ENCODE measurements at places on chromosomes 3 and 15.

GRCh38 chr3:195118671-195119070 lies 152.3 kb downstream of the XXYLT1 start:
- no peak for DNase-seq

GRCh38 chr3:43962043-43962442 lies 271.3 kb downstream of the ABHD5 start:
- DNase-seq: no peak

GRCh38 chr3:185837414-185837813 lies 12.6 kb upstream of the IGF2BP2 start:
- DNase-seq: no peak

GRCh38 chr3:196207159-196207832 lies 3.9 kb downstream of the ZDHHC19 start:
- peak; percentile 30 for DNase-seq

DNA sequence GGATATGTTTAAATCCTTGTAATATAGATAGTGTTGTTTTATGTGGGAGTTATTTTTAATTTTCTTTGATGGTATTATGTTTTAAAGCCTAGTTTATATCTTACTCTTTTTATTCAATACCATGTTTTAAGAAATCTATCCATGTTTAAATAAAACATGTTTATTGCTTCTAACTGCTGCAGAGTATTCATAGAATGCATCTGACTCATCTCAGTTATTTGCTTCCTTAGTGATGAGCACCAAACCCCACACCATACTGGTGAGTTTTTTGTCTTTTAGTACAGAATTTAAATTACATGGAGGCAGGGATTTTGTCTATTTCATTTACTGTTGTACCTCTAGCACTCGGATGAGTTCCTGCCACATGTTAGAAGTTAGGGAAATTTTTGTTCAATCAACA lies 209.2 kb downstream of the NSUN3 start:
- DNase-seq: no peak

DNA sequence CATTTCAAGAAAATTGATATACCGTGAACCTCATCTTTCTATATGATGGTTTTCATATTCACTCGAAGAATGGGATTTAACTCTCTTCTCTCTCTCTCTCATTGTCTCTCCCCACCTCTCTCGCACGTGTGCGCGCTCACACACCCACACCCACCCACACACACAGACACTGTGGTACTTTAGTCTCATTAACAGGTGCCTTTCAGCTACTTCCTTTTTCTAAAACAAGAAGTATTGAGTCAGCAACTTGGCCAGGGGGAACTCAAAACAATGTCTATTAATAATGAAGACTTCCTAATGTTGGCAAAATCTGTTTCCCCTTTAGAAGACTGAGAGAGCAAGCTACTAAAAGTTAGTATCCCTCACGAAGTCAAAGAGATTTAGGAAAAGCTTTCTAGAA lies 150.7 kb downstream of the TMCO5A start:
- no peak for DNase-seq

- no peak for DNase-seq
Measured at GRCh38 chr3:158847452-158847821, 45.6 kb downstream of the MFSD1 start.

DNA sequence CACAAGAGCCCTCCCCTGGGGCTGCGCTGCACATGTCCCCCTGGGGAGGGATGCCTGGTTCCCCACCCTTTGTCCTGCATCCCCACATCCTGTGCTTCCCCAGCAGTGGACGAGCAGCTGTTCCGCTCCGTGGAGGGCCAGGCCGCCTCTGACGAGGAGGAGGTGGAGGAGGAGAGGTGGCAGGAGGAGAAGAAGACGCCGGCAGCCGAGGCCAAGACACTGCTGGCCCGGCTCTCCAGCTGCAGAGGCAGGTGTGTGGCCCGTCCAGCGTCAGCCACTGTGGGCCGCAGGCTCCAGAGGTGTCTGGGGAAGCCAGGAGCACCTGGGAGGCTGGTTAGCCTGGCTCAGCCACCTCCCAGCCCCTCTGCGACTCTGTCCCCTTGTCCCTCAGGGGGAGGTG lies 27.9 kb upstream of the GP9 start:
- DNase-seq: no peak

GRCh38 chr3:124557433-124558232 lies 172.6 kb upstream of the UMPS start:
- no peak for DNase-seq

- DNase-seq: no peak
Measured at GRCh38 chr3:153339065-153339464, 177.0 kb downstream of the RAP2B start.

GRCh38 chr3:152638707-152639450 lies 196.1 kb upstream of the P2RY1 start:
- no peak for DNase-seq

- no peak for DNase-seq
Measured at GRCh38 chr3:120324190-120324589, 25.0 kb downstream of the LRRC58 start.

DNA sequence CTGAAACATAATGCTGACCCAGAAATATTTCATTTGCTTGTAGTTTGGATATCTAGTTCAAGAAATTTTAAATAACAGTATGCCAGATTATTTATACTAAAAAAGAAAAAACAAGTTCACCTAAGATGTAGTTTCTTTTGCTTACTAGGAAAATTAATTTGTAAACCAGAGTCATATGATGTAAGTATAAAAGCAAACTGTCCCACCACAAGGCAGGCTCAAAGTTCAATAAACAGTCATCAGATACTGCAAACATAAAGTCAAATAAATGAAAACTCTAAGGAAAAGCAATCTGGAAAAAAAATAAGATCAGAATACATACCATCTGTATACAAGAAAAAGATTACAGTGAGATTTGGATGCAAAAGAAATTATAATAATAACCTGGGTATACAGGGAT lies 40.2 kb upstream of the WDR5B start:
- no peak for DNase-seq

- DNase-seq: no peak
Measured at GRCh38 chr3:120306519-120307455, 21.8 kb upstream of the GPR156 start.

DNA sequence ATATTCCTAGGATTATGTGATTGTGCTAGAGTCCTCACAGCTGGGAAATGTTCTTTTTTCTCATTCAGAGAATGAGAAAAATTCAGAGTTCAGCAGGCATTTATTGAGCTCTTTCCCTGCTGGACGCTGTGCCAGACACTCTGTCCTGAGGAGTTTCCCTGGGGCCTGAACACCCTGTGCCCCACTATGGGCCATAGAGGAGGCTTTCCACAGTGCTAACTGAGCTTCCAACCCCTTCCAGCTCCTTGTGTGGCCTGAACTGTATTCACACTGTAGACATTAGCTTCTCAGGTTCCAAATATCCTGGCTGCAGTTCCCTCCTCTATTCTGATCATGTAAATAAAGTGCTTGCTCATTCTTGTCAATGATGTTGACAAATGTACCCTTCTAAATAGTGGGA lies 10.0 kb downstream of the ABHD2 start:
- DNase-seq: no peak

DNA sequence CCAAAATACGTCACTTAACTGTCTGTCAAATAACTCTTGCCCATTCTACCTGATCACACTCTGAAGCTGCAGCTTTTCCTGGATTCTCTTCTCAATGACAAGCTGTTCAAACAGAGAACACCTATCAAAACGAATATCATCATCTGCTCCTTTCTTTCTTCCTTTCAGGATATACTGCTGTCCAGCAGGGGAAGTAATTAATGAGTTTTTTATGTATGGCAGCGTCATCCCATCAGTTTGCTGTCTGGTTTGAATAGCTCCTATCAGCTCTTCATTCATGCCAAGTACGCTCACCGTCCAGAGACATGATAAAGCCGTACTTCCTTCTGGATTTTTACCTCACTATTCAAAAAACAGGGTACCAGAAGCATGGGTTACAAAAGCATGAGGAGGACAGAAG lies at the start of gene CHRM5:
Gene CHRM5 (plus strand): TSS at position 274 of the 400 bp plus-strand sequence. CDS start 94,221 bp downstream, outside the sequence.
- no peak for DNase-seq

DNA sequence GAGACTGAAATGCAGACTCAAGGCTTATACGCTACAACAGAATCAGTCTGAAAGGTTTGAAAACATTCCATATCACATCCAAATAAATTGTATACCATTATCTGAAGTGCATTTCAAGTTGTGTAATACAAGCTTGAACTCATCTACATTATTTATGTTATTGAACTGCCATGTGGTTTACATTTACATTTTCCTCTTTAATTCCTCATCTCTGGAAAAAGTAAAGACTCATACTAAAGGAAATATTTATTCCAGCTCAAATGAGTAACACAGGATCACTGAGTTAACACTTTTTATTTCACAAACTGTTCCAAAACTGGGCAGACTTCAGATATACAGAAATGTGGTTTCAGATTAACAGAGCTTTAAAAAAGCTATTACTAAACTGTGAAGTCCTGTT lies 282.5 kb downstream of the ULK4 start:
- DNase-seq: no peak

DNA sequence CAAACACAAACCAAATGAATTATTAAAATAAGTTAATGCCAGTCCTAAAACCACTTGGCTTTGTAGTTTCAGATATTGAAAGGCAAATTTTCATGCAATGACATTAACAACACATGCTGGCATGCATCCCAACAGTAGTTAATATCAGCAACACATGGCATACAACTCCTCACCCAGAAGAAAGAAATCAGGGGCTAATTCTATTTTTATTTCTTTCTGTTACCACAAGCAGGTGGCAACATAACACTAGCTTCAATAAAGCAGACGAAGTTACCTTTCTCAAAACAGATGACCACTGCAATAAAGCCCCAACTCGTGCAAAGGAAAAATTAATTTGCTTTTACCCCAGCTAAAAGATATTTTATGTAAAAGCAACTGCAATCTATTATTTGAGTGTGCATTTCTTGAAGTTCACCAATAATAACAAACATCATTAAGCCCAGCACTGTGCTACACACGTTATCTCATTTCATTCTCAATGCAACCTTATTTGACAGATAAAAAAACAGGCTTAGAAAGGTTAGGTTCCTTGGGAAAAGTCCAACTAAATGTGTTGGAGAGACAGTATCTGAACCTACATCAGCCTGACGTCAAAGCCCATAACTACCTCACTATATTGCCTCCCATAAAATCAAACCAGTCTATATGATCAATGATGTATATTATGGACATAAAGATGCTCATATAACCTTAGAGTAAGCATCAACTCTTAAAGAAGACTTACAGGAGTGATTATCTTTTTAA lies 2.8 kb downstream of the TOP2B start:
- DNase-seq: no peak

DNA sequence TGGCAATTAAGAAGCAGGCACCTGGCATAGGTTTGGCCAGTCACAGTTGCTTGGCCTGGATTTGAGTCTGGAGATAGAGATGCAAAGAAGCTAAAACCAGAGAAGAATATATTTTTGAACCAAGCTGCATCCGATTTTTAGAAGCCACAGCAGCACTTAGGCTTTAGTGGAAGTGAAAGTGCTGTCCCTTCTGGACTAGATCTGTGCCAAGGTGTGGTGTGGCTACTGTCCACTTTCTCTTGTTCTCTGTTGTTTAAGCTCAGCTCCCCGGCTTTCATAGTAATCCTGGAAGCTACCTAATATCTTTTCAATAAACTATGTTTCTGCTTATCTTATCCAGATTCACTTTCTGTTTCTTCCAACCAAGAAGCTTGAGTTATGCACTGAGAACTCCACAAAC lies 183.4 kb upstream of the THRB start:
- no peak for DNase-seq

DNA sequence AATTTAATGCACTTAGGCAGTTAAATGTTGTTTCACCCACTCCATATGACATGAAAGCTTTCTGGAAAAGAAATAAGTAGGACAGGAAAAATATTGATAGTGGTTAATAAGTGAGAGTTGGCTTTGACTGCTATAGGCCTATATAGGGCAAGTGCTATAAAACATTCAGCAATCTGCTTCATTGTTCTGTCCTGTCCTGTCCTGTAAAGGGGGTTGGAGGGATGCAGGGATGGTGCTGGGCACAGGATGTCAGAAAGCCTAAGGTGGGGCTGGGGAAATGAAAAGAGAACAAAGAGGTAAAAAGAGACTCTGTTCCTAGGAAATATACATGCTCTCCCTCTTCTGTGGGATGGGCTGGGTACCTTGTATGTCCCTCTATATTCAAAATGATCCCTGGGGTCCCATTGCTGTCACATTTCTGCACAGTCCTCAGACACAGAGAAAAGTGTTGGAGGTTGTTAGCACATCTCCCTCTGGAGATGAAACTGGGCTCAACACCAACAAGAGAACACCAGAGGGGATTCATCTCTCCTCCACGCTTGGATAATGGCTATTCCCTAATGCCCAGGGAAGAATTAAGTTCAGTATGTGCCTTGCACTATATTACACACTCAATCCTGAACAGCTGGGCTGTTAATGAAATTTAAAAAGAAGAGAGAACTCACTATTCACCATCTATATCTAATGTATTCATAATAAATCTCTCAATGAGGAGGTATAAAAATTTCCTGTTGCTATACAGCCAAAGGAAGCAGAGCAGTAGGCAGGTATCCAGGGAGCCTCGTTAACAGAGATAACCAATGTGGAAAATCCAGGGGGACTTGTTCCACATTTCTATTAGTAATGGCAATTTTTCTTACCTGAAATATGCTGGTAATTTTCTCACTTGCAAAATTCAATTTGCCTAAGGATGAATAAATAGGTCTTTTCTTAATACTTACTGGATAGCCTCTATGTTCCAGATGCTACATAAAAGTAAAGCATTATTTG lies 108.1 kb upstream of the ZBED2 start:
- no peak for DNase-seq

DNA sequence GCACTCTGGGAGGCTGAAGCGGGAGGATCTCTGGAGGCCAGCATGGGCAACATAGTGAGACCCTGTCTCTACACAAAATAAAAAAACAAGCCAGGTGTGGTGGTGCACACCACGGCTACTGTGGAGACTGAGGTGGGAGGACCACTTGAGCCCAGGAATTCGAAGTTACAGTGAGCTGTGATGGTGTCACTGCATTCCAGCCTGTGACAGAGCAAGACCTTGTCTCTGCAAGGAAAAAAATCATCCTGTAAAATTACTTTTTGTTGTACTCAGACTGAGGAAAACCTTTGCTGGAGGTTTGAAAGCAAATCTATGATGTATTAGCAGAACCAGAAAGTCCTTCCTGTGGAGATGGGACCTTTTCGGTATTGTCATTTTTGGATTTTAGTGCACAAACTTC lies 63.3 kb downstream of the ATP1B3 start:
- no peak for DNase-seq
